NCI-H510A (cell line): ENCODE measurements at places on chromosomes 13 and 19.

DNA sequence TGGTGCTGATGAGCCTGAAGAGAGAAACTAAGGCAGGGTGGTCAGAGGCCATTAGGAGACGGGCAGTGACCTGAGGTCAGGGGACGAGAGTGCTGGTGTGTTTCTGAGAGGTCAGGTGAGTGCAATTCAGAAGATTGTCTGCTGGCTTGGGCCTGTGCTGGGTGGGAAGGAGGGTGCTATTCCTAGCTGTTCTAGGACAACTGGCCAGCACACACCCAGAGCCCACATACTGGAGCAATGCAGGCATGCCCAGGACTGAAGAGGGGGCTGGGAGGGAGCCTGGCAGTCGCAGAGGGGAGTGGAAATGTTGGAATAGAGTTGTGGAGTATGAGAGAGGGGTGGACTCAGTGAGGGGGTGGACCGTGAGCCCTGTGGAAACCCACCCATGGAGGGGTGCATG lies 16.5 kb downstream of the ARHGEF7 start:
- DNase-seq = no peak

DNA sequence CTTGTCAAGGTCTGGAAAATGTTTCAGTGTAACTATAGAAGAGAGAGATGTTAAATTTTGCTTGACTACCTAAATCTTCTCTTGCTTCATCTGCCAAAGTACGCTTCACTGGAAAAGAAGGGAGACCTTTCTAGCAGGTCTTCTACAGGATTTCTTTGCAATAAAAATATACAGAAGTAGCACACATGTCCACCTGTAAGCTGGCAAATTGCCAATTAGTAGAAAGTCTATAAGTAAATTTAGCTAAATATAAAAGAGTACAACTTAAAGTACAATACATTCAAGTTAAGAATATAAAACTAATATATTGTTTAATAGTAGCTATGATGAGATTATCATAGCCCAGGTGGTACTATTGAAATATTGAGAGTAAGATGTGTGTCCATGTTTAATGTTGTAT lies 128.5 kb upstream of the EDNRB start:
- no peak for DNase-seq

- no peak for DNase-seq
These were observed 1082.6 kb downstream of the EFNB2 start for GRCh38 chr13:105452895-105453294.

DNA sequence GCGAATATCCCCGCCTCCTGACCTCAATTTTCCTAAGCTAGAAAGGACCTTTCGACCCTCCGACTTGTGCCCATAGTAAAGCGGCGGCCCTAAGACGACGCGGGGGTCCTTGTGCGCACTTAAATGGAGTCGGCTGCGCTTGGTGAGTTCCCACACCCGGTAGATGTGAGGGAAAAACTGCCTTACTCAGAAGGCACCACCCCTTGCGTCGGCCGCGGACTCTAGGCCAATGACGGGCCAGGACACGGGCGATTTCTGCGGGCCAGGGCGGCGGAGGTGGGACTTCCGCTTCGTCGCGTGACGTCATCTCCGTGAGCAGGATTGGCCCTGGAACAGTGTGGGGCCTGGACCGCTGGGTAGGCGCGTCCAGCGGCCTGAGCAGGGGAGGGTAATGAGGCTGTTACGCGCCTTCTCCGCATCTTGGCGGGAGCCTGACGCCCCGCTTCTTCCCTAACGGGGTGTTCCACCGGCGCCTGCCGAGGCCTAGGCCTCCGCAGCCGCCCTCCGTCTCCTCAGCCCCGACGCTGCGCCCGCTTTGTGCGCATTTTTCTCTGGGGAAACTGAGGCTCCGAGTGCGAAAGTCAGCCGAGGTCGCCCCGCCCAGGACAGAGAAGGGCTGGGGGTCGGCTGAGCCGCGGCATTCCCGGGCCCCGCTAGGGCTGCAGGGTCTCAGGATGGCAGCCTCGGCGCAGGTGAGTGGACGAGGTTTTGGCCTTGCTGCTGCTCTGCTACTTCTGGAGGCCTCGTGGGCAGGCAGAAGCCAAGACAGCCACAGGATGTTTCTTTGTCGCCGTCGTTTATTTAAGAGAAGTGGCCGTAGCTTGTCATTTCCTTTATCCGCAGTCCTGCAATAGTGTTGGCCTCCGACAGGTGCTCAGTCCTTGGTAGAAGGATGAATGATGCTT lies at the start of gene ZNF543:
ZNF543 (plus strand) TSS at position 293 of the 905 bp plus-strand sequence; CDS start at position 675, 382 bp downstream.
- DNase-seq = peak; percentile 90

DNA sequence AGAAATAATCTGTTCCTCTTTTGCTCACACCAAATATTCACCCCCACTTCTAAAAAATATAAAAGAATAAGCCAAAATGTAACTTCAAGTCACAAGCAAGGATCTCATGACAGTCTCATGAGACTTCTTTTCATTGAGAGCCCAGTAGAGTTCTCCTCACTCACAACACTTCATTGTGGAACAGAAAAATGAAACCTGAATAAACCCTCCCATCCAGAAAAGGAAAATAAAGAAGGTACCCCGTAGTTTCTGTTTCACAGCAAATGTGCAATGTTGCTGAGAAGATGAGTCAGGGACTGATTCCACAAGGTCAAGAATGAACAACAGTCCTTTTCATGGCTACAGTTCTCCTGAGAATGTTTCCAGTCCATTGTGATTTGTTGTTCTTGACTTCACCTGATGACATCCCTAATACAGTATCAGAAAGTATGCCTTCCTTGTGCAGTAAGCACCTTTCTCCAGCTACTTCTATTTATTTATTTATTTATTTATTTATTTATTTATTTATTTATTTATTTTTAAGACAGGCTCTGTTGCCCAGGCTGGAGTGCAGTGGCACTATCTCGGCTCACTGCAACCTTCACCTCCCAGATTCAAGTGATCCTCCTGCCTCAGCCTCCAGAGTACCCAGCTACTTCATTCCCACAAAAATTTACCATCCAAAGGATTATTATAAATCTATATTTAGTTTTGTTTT lies 6.4 kb upstream of the ZNF841 start:
- DNase-seq = no peak

GRCh38 chr13:100895651-100896050 lies 221.1 kb upstream of the TMTC4 start:
- no peak for DNase-seq

GRCh38 chr19:38669552-38669951 lies 22.1 kb downstream of the ACTN4 start:
- DNase-seq = no peak
